Activated CD4-positive, alpha-beta T cell treated with anti-CD3 and anti-CD28 coated beads, Interleukin-2, amount 50 U/mL, for 4 hours (primary cell): ENCODE measurements at places on chromosomes 16 and 17.

GRCh38 chr16:50801036-50801435 is 59.1 kb downstream of the CYLD start:
- no peak for DNase-seq

DNA sequence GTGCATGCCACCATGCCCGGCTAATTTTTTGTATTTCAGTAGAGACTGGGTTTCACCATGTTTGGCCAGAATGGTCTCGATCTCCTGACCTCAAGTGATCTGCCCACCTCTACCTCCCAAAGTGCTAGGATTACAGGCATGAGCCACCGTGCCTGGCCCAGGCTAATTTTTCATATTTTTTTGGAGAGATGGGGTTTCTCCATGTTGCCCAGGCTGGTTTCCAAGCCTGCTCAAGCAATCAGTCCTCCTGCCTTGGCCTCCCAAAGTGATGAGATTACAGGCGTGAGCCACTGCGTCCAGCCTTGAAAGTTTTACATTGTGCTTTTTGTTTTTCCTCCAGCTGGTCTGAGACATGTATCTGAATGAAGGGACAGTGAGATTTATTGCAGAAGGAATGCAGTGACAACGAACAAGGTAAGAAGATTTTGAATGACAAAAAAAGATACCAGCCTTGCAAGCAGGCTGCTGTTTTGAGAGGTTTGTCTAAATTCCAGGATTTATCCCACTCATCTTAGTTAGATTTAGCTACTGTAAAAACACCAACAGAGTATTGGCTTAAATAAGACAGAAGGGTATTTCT is 3.4 kb upstream of the ENGASE start:
- no peak for DNase-seq

DNA sequence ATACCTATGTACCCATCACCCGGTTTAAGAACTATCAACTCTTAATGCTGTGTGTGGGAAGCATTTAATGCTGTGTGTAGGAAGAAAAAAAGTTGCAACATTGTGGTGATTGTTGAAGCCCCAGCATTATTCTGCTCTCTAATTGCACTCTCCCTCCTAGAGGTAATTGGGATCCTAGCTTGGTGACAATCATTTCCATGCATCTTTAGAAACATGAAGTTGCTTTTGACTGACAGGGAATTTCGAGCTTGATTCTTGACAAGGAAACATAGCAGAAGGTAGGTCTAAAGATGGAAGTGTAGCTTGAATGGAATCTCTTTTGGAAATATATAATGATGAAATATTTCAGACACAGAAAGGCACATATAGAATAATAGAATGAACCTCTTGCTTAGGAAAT is 27.3 kb downstream of the HEXIM2 start:
- DNase-seq, result no peak

DNA sequence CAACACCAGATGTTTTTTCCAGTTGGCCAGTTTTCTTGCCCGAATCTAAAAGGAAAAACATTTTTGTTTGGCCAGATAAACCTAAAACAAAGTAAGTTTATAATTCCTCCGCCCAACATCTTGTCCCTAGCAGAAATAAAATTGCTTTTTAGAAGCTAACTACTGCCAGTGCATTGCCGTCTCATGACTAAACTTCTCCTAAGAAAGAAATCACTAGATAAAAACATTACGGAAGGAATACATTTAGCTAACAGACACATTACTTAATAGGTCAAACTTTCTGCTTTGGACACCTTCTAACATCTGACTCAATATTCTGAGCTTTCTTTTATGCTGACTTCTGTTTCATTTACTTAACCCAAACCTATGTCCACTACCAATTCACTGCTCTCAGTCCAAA is 36.2 kb downstream of the FBXL20 start:
- DNase-seq, result no peak

DNA sequence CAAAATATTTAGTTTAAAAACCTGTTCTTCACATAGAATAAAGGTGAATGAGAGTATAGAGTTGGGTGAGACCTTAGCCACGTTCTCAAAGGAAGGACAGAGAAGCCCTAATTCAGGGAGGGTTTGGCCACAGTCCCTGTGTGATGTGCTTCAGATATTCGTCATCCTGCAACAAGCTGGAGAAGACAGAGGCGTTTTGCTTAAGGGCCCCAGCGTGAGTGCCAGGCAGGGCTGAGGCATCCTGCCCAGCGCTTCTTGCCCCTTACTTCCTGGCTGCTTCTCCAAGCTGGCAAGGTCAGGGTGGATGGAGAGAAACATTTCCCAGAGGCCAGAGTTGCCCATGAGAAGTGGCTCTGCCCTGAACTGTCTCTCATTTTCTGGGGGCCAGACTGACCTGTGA is 46.9 kb downstream of the AXIN2 start:
- DNase-seq, result no peak

DNA sequence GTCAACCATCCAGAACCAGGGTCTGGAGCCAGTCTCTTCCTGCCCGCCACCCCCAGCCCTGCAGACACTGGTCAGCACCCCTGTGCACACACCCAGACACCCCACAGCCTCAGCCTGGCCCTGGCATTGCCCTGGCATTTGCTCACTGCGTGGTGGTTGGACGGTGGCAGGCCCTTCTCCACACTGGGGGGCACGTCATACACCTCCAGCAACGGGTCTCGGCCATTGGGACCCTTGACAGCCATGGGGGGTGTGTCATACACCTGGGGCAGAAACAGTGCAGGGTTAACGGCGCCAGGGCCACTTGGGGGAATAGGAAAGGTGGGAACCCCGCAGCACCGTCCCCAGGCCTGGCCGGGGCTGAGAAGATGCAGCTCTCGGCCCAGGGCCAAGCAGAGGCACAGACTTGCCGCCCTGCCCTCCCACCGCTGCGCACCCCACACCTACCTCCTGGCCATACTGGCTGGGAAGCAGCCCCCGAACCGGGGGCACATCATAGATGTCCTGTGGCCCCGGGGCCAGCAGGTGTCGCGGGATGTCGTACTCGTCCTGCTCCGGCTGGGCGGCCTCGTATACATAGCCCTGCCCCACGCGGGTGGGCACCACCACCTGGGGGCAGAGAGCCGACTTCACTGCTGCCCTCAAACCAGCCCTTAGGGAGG is 14.6 kb downstream of the BCAR1 start:
- no peak for DNase-seq

- DNase-seq, result no peak
These were observed 128.2 kb upstream of the COX10 start for GRCh38 chr17:13940858-13941665.
